GM18507 (cell line): ENCODE measurements at places on chromosomes 12 and 14.

DNA sequence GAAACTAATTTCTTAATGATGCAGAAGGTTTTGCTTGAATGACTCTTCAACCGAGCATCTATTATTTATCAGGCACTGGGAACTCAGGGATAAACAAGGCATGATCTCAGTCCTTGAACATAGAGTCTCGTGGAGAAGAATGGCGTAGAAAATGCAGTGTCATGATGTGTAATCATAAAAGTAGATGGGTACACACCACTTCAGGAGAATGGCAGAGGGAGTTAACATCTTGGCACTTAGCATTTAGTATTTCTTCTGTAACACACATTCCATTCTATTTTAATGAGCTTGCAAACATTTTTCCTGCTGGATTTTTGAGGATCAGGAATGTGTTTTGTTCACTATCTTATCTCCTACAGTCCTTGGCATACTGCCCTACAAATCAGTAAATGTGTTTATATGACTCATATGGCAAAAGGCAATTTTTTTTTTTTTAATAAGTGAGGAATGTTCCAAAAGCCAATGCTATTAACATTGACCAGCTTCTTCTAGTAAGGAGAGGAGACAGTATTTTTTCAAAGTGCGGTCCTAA is 3.8 kb downstream of the TXNRD1 start:
- DNase-seq = no peak

DNA sequence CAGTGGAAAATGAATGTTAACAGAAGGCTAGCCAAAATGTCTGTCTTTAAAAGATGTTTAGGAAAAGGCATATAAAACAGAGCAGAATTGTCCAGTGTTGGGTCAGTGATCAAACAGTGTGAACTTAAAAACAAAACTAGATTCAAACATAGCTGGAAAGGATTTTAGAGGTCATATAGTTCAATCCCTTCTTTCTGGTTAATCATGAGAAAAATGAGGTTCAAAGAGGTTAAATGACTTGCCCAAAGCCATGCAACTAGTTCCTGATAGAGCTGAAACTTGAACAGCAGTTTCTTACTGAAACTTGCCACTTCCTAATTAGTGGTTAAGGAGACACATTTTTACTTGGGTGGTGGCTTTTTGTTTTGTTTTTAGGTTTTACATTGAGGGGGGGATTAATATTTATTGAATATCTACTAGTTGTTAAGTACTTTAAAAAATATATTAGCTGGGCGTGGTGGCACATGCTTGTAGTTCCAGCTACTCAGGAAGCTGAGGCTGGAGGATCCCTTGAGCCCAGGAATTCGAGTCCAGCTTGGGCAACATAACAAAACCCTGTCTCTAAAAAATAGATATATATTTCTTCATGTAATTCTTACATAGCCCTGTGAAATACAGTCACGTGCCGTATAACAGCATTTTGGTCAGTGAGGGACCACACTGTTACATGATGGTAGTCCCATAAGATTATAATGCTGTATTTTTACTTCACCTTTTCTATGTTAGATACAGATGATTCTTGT is 20.4 kb downstream of the ACVR1B start:
- DNase-seq = no peak

GRCh38 chr12:30485230-30485890 is 210.3 kb downstream of the IPO8 start:
- DNase-seq = no peak

GRCh38 chr12:68236421-68237059 is 10.9 kb upstream of the IL26 start:
- DNase-seq = peak; percentile 29

GRCh38 chr14:68547305-68548193 is 245.3 kb downstream of the ZFP36L1 start:
- no peak for DNase-seq

DNA sequence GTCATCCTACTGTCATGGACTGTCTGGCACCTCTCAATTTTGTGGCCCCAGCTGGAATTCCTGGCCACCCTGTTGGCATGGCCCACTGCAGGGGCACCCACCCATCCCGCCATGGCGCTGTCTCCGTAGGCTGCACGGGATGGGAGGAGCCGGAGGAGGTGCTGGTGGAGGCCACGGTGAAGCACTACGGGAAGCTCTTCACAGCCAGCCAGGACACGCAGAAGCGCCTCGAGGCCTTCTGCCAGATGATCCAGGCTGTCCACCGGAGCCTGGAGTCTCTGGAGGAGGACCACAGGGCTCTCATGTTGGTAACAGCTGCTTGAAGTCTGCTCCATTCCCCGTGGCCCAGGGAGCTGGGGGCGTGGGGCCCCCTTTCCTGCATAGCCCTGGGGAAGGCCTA is 3.9 kb downstream of the CCDC197 start:
- DNase-seq = no peak

DNA sequence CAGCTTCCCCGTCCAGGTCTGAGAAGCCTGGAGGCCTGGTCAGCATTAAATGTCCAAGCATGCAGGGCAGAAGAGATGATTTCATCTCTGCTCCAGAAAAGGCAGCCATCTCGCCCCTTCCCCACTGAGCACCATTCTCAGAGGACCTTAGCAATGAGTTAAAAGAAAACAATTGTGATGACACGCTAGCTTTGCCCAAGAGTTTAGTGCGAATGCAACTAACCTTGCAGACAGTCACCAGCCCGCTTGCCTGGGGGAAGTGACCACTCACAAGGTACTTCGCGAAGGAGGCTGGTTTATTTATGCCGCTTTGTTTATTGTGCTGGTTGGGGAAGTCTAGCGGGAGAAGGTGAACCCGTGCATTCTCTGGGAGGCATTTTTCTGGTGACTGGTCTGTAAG is 170.7 kb downstream of the RBM19 start:
- no peak for DNase-seq

- no peak for DNase-seq
Observed at GRCh38 chr14:50257732-50258131, 26.4 kb upstream of the SOS2 start.

- no peak for DNase-seq
Observed at GRCh38 chr12:66638666-66639065, 40.2 kb downstream of the GRIP1 start.

- no peak for DNase-seq
Observed at GRCh38 chr14:32329690-32330285, 690 bp downstream of the AKAP6 start.

GRCh38 chr12:87827638-87828264 is 201.4 kb downstream of the C12orf50 start:
- DNase-seq = no peak
